Activated naive CD4-positive, alpha-beta T cell treated with anti-CD3 and anti-CD28 coated beads for 36 hours (primary cell): ENCODE measurements at places on chromosomes 2 and 18. TPM values are rescaled to one million over a fixed set of nuclear protein-coding genes. Genes with fewer than 3 reads are reported as not detected.

DNA sequence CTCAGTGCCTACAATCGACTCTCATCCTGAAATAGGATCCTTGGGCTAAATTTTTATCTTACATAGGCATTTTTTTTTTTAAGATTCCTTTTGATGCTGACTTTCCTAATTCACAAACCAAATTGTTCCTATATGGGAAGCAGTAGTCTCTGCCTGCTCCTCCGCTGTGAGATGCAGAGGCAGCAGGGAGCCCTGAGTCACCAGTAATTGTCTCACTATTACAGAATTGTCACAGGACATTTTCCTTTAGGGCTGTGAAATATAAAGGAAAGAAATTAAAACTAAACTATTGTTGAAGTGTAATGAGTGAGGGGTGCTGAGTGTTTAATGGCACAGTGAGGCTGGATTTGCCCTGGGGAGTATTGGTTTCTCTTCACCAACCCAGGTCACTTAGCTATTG lies 63.8 kb downstream of the MYO3B start:
- DNase-seq, result no peak

The SLC66A2 gene
- total RNA-seq, result 26.0 TPM

- DNase-seq, result no peak
These were observed 29.2 kb downstream of the TMEM177 start for GRCh38 chr2:119708241-119708640.

- DNase-seq, result no peak
These were observed 239.4 kb upstream of the LYPD1 start for GRCh38 chr2:132909427-132909826.

DNA sequence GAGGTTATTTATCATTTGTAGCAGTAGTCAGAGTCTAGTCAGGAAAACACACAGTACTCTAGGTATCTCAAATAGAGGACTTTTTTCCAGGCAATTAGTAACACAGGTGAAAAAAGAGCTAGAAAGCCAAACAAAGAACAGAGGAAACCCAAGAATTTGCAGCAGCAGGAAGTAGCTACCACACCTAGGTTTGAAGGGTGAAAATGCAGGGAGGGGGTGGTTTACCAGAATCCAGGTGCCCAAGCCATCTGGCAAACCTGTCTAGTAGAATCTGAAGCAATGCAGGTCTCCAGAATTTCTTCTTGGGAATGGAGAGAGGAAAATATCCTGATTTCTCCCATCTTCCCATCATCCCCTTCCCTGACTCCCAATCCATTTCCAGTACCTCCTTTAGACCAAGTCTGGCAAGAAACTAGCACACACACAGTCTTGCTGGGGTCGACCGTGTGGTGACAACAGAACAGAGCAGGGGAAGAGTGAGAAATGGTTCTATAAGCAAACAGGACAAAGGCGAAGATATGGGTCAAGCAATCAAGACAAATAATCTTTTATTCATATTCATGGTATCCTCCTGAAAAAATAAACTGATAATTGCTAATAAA lies 231.9 kb upstream of the MMADHC start:
- DNase-seq, result no peak

- DNase-seq, result peak; percentile 50
These were observed 144.9 kb downstream of the TGIF1 start for GRCh38 chr18:3594760-3595368.

GRCh38 chr18:61201511-61201910 lies 131.7 kb upstream of the CDH20 start:
- no peak for DNase-seq

DNA sequence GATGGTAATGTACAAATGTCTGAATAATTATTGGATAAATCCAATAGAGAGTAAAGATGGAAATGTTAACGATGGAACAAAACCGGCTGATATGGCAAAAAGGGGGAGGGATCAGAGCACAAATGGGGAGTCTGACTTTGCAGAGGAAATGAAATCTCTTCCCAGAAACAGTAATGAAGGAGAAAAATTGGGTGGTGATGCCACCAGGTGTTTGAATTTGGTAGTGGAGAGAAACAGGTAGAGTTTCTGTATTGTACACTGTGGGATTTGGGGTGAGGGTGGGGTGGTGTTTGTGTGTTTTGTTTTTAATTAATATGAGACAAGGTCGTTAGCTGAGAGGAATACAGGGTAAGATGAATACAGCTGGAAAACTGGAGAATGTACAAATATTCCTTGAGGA lies 20.4 kb upstream of the XDH start:
- peak; percentile 12 for DNase-seq

The G6PC2 gene
- total RNA-seq, result not detected

GRCh38 chr18:66599190-66599589 lies 4.7 kb downstream of the CDH19 start:
- DNase-seq, result no peak

- no peak for DNase-seq
These were observed 38.5 kb downstream of the TRAF3IP1 start for GRCh38 chr2:238358769-238359168.

- no peak for DNase-seq
These were observed 5.2 kb upstream of the RSAD2 start for GRCh38 chr2:6872394-6872793.

- DNase-seq, result no peak
These were observed 315.7 kb downstream of the GBX2 start for GRCh38 chr2:235852526-235852920.

GRCh38 chr2:28137221-28137620 lies 246.7 kb downstream of the BABAM2 start:
- DNase-seq, result no peak

GRCh38 chr18:72940509-72940908 lies 72.7 kb upstream of the NETO1 start:
- DNase-seq, result no peak

The IL36G gene
- not detected for total RNA-seq

GRCh38 chr2:3377279-3377611 lies 373 bp downstream of the EIPR1 start:
- peak; percentile 44 for DNase-seq

The SAG gene
- total RNA-seq, result not detected

- DNase-seq, result peak; percentile 10
These were observed 996 bp downstream of the PTCD3 start for GRCh38 chr2:86107031-86107430.

DNA sequence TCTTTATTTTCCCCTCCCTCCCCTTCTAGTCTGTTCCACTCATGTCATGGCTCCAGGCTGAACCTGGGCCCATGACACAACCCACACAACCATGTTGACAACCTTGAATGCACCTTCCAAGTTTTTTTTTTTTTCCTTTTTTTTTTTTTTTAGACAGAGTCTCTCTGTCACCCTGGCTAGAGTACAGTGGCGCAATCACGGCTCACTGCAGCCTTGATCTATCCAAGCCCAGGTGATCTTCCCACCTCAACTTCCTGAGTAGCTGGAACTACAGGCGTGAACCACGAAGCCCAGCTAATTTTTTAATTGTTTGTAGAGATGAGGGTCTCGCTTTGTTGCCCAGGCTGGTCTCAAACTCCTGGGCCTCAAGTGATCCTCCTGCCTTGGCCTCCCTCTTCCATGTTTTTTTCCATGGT lies 21.9 kb upstream of the ROCK2 start:
- DNase-seq, result no peak

The PID1 gene
- not detected for total RNA-seq

The MROH2A gene
- total RNA-seq, result not detected

- DNase-seq, result no peak
These were observed 374.7 kb downstream of the TRIB2 start for GRCh38 chr2:13091455-13091854.

DNA sequence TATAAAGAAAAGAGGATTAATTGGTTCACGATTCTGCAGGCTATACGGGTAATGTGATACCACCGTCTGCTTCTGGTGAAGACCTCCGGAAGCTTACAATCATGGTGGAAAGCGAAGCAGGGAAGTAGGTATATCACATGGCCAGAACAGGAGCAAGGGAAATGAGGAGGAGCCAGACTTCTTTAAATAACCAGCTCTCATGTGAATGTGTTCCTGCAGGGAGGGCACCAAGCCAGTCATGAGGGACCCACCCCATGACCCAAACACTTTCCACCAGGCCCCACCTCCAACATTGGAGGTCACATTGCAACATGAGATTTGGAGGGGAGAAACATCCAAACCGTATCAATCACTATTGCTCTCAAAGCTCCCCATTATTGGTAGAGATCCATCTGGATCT lies 61.8 kb downstream of the EFEMP1 start:
- DNase-seq, result no peak

The PCARE gene
- total RNA-seq, result not detected

DNA sequence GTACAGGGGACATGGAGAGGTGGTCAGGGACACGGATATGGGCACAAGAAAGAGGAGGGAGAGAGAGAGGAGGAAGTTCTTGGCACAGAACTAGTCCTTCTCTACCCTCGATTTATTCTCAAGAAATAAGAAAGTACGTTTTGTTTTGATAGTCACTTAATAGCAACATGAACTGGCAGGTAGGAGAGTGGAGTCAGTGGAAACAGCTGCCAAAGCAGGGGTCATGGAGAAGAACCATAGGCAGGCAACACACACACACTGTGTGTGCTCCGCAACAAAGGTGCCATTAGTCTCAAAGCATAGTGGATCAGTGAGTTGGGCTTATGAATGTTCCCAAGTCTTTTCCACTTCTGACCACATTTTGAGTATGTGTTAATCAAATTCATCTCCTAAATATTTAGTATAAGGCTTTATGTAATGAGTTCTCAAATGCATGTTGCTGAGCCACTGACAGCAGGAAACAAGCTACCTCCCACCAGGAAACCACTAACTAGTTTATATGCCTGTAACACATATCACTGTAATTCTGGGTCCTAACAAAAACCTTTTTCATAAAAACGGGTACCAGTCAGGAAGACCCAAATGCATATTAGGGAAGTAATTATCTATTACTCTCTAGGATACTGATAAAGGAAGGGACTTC lies 41.1 kb downstream of the IWS1 start:
- no peak for DNase-seq

The STARD6 gene
- not detected for total RNA-seq

The TRIM43 gene
- not detected for total RNA-seq

GRCh38 chr2:23460228-23460627 lies 75.2 kb downstream of the KLHL29 start:
- DNase-seq, result no peak

- DNase-seq, result no peak
These were observed 30.5 kb downstream of the LAMA3 start for GRCh38 chr18:23719634-23720201.

DNA sequence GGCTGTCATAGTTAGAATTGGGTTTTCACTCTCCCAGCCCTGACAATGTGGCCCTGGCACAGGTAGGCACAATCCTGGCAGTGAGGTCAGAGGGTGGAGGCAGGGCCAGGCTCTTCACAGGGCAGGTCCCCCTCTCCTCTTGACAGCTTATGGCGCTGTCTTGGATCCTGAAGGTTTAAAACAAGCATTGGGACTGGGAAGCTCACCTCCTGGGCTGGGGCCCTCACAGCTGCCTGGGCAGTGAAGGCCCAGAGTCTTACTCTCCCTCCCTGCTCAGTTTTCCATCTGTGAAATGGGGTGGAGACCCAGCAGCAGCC lies 23.3 kb downstream of the LBH start:
- no peak for DNase-seq

DNA sequence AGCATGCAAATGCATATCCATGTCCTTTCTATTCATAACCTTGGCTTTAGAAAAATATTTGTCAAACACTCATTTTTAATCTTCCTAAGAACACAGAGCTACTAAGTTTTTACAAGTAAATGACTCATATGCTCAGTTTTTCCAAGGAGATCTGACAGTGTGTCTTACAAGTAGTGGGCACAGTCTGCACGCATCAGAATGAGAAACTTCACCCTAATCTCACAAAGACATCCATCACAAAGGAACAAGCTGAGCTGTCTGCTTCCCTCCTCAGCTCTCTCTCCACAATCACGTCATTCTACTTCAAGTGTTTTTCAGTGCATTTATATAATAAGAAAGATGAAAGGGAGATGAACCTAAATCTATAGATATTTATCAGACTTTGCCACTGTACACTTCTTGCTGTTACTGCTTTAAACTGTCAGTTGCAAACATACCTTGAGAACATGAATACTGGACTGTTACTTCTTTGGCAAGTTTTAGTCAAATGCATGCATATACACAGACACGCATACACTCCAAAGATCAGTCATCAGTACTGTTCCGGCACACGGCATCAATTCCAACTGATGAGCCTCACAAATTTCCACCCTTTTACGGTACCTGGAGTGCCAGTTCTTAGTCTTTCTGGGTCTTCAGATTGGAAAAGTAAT lies 75.7 kb downstream of the RBMS1 start:
- peak; percentile 51 for DNase-seq

The DES gene
- not detected for total RNA-seq

DNA sequence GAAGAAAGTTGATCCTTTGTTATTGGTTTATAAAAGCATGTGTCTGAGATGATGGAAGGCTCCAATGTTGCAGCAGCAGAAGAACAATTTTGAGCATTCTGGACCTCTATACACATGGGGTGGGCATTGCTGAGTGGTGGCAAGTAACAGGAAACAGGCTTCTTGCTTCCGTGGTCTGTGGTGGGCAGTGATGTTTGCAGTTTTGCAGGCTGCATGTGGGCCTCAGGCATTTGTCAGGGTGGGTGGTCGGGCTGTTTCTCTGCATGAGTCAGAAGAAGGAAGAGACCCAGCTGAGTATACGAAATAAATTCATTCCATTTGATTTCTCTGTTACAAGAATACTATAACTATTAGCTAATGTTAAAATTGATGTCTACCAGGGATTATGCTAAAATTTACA lies 239.5 kb upstream of the COL3A1 start:
- no peak for DNase-seq

- no peak for DNase-seq
These were observed 86.9 kb downstream of the RDH14 start for GRCh38 chr2:18473241-18474181.

DNA sequence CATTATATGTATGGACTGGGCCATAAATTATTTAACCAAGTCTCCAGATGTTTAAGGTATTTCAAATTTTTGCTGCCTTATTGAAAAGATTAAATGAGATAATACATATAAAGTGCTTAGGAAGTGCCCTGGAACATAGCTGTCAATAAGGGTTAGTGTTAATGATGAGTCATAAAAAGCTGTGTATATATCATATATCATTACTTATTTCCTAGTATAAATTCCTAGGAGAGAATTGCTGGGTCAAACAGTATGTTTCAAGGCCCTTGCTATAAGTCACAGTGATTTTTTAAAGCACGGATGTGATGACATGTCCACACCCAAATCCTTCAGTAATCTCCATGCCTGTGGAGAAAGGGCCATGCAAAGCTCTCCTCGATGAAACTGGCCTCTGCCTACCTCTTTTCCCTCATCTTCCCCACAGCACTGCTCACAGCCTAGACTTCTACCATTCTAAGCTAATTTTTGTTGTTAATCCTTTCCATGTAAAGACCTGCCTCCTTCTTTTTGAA lies 8.5 kb downstream of the ZNF2 start:
- DNase-seq, result no peak

DNA sequence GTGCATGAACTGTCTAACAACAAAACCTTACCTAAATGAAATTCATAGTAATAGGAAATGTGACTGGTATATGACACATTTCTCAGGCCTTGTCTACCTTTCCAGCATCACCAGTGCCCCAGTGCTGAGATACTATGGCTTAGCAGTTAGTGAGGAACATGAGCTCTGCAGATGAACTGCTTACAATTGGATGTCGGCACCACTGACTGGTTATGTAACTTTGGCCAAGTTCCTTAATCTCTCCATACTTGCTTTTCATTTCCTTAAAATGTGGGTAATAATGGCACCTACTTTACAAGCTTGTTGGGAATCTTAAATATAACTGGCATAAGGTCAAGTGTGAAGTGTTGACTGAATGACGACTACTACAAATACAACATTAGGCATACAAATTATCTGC lies 136.3 kb downstream of the OLA1 start:
- DNase-seq, result no peak

GRCh38 chr2:210792000-210792399 lies 235.6 kb downstream of the CPS1 start:
- DNase-seq, result no peak
